Effector memory CD8-positive, alpha-beta T cell (primary cell): ENCODE measurements at places on chromosomes 1 and 21.

DNA sequence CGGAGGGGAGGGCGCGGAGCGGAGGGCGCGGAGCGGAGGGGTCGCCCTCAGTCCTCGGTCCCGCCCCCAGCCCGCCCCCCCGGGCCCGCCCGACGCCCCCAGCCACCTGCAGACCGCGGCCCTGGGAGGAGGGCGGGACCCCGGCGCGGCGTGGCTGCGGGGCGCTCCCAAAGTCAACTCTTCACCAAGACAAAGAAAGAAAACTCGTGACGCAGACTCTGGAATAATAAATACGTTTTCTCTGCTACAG is 1.2 kb downstream of the HES4 start:
- peak overlapping the region; percentile 36 for H3K4me3 ChIP-seq
- DNase-seq: no peak
- H3K27ac ChIP-seq: no peak overlapping the region
- H3K4me1 ChIP-seq: peaks cover 9% of the 10 kb centered on the region

GRCh38 chr1:152168535-152168868 is 9.5 kb upstream of the RPTN start:
- H3K27me3 ChIP-seq: no peaks in the 10 kb centered on the region
- peaks cover 6% of the 10 kb centered on the region for H3K4me1 ChIP-seq
- DNase-seq: no peak
- no peak overlapping the region for H3K4me3 ChIP-seq
- no peaks in the 10 kb centered on the region for H3K36me3 ChIP-seq

- H3K27ac ChIP-seq: no peak overlapping the region
- no peaks in the 10 kb centered on the region for H3K36me3 ChIP-seq
- no peaks in the 10 kb centered on the region for H3K4me1 ChIP-seq
- H3K27me3 ChIP-seq: no peaks in the 10 kb centered on the region
Observed at GRCh38 chr1:186657481-186657880, 22.7 kb downstream of the PTGS2 start.

DNA sequence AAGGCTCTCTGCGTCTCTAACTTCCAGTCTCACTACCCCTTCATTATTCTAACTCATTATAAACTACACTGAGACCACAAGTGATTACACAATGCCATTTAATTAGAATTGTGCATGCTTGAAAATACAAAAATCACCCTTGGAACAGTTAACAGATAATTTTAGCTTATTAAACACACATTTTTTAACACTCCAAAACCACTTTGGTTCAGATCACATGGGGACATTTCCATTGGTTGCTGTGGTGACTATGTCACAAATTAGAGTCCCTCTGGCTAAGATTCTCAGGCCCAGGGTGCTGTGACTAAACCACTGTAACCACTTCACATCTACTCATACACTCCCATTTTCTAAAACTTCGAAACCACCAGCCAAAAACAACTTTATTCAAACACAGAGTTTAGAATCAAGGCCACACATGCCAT is 43.0 kb downstream of the JAK1 start:
- peak; percentile 34 for DNase-seq
- H3K27ac ChIP-seq: peak overlapping the region; percentile 59
- H3K27me3 ChIP-seq: no peaks in the 10 kb centered on the region
- peak overlapping the region; percentile 50 for H3K4me3 ChIP-seq
- peaks cover 17% of the 10 kb centered on the region for H3K36me3 ChIP-seq
- peaks cover 92% of the 10 kb centered on the region for H3K4me1 ChIP-seq

DNA sequence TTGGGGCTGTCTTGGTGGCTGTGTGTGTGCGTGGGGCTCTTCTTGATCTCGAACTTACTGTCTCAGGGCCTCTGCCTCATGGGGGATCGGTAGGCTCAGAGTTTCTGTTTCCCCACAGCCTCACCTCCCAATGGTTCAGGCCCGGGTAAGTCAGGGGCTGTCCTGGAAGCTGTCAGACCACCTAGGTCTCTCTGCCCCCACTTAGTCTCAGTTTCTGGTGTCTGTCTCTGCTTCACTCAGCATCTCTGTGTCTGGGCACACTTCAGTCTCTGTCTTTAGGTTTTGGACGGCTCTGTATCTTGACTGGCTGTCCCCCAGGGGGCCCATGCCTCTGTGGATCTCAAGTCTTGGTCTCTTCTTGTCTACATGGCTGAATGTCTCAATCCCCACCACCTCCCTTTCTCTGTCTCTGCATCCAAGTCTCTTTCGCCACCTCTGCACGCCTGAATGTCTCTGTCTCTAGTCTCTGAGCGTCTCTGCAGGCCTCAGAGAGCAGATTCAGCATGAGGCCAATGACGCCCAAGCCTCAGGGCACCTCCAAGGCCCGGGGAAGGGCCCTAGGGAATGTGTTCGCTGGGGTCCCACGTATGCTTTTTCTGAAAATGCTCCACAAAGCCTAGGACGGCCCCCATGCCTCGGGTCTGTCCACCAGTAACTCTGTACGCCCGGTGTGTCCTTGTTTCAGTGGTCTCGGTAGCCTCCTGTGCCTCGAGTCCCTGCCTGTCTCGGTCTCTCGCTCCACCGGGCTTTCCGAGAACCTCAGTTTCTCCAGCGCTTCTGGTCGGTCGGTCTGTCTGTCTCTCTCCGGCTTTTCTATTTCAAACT is 818 bp downstream of the FHL3 start:
- peaks cover 16% of the 10 kb centered on the region for H3K27me3 ChIP-seq
- peak overlapping the region; percentile 67 for H3K4me3 ChIP-seq
- H3K36me3 ChIP-seq: peaks cover under 1% of the 10 kb centered on the region
- H3K4me1 ChIP-seq: peaks cover 10% of the 10 kb centered on the region

GRCh38 chr1:36068866-36069265 is 15.0 kb upstream of the TEKT2 start:
- no peak overlapping the region for H3K27ac ChIP-seq
- no peak for DNase-seq
- no peaks in the 10 kb centered on the region for H3K27me3 ChIP-seq
- no peak overlapping the region for H3K4me3 ChIP-seq

GRCh38 chr21:43916691-43917514 is 51.9 kb downstream of the AGPAT3 start:
- DNase-seq: peak; percentile 63
- H3K36me3 ChIP-seq: peaks cover 33% of the 10 kb centered on the region
- H3K4me3 ChIP-seq: peak overlapping the region; percentile 77
- H3K4me1 ChIP-seq: peaks cover 45% of the 10 kb centered on the region

GRCh38 chr1:47333922-47334764 is 553 bp downstream of the CMPK1 start:
- H3K27me3 ChIP-seq: no peaks in the 10 kb centered on the region
- H3K4me3 ChIP-seq: no peak overlapping the region
- H3K4me1 ChIP-seq: peaks cover 15% of the 10 kb centered on the region
- peak; percentile 62 for DNase-seq
- H3K27ac ChIP-seq: no peak overlapping the region

GRCh38 chr1:30090162-30090820 is 633.1 kb downstream of the MATN1 start:
- DNase-seq: no peak
- no peaks in the 10 kb centered on the region for H3K4me1 ChIP-seq
- peaks cover under 1% of the 10 kb centered on the region for H3K36me3 ChIP-seq
- H3K27me3 ChIP-seq: peaks cover 43% of the 10 kb centered on the region
- H3K4me3 ChIP-seq: no peak overlapping the region

GRCh38 chr1:11484321-11484655 is 5.3 kb downstream of the DISP3 start:
- no peak for DNase-seq
- no peak overlapping the region for H3K4me3 ChIP-seq
- peaks cover 9% of the 10 kb centered on the region for H3K4me1 ChIP-seq
- H3K27ac ChIP-seq: no peak overlapping the region
- H3K36me3 ChIP-seq: peaks cover 6% of the 10 kb centered on the region

DNA sequence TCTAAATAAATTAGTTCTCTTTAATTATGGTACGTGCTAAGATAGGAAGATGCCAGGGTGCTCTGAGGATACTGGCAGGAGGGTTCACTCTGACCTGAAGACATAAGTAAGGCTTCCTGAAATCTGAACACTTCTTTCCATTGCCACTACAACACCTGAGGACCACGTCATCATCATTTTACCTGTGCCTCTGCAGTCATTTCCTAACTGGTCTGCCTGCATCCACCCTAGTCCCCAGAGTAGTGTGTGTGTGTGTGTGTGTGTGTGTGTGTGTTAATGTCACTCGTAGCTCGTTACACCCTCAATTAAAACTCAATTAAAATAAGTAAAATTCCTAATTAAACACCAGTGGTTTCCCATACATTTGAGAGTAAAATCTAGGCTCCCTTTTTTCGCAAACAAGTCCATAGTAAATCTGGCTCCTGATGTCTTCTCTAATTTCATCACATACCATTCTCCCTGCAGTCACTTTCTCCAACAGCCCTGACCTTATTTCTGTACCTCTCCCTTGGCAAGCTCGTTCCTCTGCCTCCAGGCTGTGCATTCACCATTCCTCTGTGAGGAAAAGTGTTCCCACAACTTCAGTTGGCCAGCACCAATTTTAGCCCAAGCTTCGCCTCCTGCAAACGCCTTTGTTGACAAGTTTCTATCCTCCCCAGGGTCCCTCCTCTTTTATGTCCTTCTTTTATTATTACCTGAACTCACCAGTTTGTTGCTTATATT is 8.7 kb downstream of the IL12RB2 start:
- no peaks in the 10 kb centered on the region for H3K27me3 ChIP-seq
- no peak overlapping the region for H3K27ac ChIP-seq
- H3K4me3 ChIP-seq: no peak overlapping the region

DNA sequence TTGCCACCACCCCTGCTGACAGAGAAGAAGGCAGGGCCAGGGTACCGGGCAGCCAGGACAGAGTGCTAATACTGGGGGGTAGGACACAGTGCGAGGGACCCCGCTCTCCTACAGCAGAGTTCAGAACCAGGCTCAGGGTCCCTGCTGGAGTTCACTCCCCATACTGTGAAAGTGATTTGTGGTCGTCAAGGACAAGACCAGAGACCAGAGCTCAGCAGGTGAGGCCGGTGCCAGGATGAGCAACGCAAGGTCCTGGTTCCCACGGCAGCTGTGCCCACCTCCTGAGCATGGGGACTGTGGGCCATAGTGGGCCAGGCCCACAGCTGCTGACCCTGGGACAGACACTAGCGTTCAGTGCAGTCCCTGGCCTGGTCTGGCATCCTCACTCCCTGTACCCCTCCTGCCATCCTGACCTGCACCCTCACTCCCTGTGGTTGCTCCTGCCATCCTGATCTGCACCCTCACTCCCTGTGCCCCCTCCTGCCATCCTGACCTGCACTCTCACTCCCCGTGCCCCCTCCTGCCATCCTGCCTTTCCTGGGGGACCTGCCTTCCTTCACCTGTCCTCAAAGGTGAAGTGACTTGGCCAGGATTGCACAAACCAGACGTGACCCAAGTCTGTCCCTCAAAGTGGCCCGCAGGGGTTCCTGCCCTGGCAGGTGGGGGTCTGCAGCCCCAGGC is 13.8 kb upstream of the PTTG1IP start:
- peak overlapping the region; percentile 84 for H3K27ac ChIP-seq
- H3K4me3 ChIP-seq: peak overlapping the region; percentile 10
- H3K36me3 ChIP-seq: peaks cover 64% of the 10 kb centered on the region
- no peaks in the 10 kb centered on the region for H3K27me3 ChIP-seq
- DNase-seq: no peak

GRCh38 chr1:204320382-204320804 is 39.3 kb downstream of the PLEKHA6 start:
- H3K4me3 ChIP-seq: no peak overlapping the region
- no peaks in the 10 kb centered on the region for H3K36me3 ChIP-seq
- no peak overlapping the region for H3K27ac ChIP-seq

- H3K4me3 ChIP-seq: no peak overlapping the region
- H3K27me3 ChIP-seq: no peaks in the 10 kb centered on the region
- peaks cover 1% of the 10 kb centered on the region for H3K36me3 ChIP-seq
- H3K4me1 ChIP-seq: peaks cover 5% of the 10 kb centered on the region
- no peak overlapping the region for H3K27ac ChIP-seq
- no peak for DNase-seq
Observed at GRCh38 chr1:156070548-156070947, 9.6 kb downstream of the RAB25 start.

GRCh38 chr21:28669321-28669720 is 323.4 kb downstream of the LTN1 start:
- H3K4me3 ChIP-seq: no peak overlapping the region
- no peak overlapping the region for H3K27ac ChIP-seq
- H3K27me3 ChIP-seq: no peaks in the 10 kb centered on the region
- peaks cover 20% of the 10 kb centered on the region for H3K4me1 ChIP-seq
